ENCODE measurements at places on chromosomes 2 and 18. TPM values are rescaled to one million over a fixed set of nuclear protein-coding genes. Genes with fewer than 3 reads are reported as not detected.

Gene BMP10
- total RNA-seq = not detected

Gene PLEKHA3
- 7.1 TPM for total RNA-seq

DNA sequence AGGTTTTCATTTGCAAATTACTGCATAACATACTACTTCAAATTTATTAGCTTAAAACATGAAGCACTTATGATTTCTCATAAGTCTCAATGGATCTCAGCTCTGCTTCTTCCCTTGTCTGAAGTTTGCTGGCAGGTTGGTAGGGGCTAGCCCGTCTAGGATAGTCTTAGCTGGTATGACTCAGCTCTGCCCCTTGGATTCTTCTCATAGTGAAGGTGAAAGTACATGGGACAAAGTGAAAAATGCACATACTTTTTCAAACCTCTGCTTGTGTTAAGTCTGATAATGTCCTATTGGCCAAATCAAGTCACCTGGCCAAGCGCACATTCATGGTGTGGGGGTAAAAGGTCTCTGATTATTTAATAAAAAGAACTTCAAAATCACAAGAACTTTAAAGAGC, 184.8 kb upstream of the VWC2L start:
- no peak for DNase-seq

- no peak for DNase-seq
Measured at GRCh38 chr18:3248658-3249359, 1.2 kb downstream of the MYL12A start.

GRCh38 chr2:238409341-238410199, 17.2 kb upstream of the ASB1 start:
- DNase-seq = no peak

DNA sequence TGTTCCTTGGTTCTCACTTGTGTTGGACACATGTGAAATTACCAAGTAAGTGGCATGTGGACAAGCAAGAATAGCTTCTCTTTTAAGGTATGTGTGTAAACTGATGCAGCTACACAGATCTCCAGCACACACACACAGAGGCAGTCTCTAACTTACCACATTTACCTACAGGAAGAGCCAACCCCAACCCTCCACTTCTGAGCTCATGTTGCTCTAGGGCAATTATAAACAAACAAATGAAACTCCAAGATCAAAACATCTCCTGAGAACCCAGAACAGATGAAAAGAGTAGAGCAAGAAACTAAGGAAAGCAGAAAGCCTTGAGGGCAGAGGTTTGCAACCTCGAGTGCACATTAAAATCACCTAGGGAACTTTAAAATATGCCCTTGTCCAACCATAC, 16.0 kb upstream of the TMEM37 start:
- no peak for DNase-seq

Measured in pulmonary artery endothelial cell (primary cell).